Stimulated activated CD8-positive, alpha-beta memory T cell treated with anti-CD3 and anti-CD28 coated beads, Interleukin-2, amount 100 ng/mL, for 1 hour (primary cell): ENCODE measurements at places on chromosomes 2 and 18.

DNA sequence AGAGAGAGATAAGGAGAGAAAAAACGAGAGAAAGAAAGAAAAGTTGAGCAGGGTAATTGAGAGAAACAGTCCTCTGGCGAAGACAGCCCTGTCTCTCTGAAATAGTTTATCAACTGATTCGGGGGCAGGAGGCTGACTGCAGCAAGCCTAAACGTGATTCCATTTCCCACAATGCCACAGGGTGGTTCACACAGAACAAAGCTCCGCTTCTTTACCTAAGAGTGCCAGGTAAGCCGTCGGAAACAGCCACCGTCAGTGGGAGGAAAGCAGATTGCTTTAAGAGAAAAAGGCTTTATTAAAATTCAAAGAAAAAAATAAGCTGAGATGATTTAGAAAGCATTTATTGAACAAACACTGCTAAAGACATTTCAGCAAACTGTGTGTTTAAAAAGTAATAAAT is 271.4 kb upstream of the POU3F3 start:
- DNase-seq = no peak

DNA sequence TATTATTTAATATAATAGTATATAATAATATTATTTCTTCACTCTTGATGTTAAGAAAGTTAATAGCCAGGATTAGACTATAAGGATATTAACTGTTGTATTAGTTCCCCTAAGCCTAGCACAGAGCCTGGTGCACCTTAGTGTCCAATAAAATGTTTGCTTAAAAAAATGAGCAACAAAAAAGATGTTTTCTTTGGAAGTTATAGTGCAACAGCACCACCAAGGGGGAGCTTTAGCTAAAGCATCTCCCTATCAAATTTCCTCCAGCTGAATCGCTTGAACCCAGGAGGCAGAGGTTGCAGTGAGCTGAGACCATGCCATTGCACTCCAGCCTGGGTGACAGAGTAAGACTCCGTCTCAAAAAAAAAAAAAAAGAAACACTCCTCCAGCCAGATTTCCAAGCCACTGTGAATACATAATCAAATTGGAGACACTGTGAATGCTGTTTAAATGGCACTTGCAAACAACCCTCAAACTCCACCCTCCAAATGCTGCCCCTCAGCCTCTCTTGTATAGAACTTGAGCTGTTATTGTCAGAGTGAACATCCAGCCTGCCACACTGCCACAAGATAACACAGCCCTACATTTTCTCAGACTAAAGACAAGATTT is 221.9 kb downstream of the DYM start:
- no peak for DNase-seq

- DNase-seq = no peak
Measured at GRCh38 chr2:16105669-16106281, 165.4 kb downstream of the MYCN start.

DNA sequence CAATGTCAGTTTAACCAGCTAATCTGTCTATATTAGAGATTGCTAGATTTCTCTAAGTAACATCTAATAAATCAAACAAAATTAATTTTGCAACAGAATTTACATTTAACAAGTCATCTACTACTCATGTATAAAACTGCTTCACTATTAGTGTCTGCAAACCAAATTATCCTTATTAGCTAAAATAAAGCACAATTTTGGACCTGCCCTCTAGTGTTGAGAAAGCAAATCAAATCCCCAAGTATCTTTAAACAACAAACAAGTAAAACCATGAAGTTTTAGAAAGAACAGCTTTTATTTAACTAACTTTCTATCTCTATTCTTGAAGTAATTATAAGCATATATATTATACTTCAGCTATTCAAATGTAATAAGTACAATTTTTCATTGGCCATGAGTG is 113.1 kb upstream of the SP3 start:
- no peak for DNase-seq

DNA sequence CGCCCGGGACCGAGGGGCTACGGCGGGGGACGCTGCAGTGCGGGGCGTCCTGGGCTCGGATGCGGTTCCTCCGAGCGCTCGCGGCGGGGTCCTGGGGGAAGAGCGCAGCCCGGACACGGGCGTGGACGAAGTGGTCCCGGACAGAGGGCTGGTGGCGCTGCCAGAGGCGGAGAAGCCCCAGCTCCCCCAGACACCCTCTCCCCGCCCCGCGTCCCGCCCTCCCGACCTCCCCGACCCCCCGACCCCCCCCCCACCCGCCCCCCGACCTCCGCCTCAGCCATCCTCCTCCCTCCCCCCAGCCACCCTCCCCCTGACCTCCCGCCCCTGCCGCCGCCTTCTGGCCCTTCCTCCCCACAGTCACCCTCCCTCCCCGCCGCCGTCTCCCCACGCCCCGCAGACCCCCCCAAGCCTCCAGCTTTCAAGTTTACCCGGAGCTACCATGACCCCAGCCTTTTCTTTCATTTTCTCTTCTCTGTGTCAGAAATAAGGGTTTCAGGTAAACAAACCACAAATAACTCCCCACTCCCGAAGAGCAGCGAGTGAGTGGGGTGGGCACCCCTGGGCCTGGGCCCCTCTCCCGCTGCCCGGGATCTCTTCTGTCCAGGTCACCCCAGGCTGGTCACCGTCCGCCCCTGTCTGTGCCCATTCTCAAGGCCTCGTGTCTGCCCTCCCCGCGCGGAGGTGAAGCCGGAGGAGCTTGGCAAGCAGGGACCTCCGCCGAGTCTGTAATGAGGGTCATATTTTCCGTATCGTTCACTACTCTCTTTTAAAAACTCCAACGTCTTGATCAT is 5.1 kb downstream of the NFATC1 start:
- DNase-seq = no peak

DNA sequence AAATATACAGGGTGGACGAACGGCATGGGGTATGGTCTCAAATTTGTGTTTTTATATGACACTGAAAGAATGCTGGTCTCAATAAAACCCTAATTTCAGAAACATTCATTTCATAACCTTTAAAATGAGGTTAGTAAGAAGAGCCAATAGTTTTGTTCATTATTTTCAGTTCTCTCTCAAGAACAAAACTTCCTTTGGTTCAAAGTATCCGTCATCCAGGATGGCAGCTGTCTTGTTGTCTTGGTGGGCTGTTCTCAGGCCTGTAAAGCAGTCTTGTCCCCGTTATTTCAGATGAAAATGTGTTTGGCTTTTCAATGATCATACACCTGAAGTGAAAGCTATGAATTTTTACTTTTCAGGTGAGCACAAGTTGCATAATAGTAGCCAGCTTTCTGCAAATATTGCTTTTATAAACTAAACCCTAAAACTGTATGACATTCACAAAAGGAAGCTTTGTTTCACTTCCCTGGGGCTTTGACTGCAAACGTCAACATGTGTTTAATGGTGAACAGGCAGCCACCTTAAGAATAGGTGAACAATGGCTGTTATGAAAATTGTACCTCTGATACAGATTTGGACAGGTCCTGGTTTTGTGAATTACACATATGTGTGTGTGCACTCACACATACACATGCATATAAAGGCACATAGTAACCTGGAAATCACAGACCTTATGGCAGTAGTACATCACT is 2.6 kb downstream of the IL18RAP start:
- DNase-seq = no peak

- DNase-seq = no peak
Measured at GRCh38 chr2:187261705-187262104, 186.3 kb downstream of the CALCRL start.

GRCh38 chr2:42706836-42707235 is 57.1 kb downstream of the OXER1 start:
- no peak for DNase-seq

- DNase-seq = no peak
Measured at GRCh38 chr2:133608291-133608690, 40.0 kb upstream of the NCKAP5 start.

DNA sequence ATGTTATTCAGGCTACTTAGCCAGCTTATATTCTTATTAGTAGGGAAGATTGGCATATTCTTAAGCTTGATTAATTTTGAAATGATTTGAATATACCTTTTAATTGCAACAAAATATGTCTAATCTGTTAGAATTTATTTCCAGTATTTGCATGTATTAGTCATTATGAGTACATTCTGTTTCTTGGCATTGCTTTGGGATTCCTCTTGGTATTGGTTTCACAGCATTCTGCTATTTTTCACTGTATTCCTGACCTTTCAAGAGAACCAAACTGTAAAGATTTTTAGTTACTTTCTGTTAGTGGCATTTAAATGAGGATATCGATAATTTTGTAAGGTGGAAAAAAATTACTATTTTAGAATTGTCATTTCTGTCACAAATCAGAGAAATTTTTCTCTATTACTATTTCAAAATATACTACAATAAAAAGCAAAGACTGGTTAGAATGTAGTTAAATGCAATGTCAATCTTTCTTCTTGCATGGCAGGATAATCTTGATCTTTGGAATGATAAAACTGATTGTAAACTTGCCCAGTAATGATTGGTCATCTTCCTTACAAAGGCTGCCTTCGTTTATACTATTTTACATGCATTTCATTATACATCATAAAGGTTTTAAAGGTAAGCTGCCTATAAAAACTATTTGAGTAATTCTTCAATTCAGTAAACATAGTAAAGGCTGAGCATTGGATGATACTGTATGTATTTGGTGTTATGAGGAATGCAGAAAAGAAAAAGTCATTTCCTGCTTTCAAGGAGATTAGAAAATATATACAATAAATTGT is 86.1 kb downstream of the SLC4A10 start:
- DNase-seq = no peak

GRCh38 chr18:27652480-27653121 is 467.5 kb upstream of the CHST9 start:
- no peak for DNase-seq

GRCh38 chr2:83967854-83968253 is 491.2 kb downstream of the SUCLG1 start:
- DNase-seq = no peak

- no peak for DNase-seq
Measured at GRCh38 chr18:61865466-61866175, 27.2 kb downstream of the RNF152 start.

GRCh38 chr2:232275670-232276069 is 102.9 kb upstream of the ALPP start:
- no peak for DNase-seq

- DNase-seq = no peak
Measured at GRCh38 chr2:38856165-38856564, 19.6 kb downstream of the DHX57 start.

DNA sequence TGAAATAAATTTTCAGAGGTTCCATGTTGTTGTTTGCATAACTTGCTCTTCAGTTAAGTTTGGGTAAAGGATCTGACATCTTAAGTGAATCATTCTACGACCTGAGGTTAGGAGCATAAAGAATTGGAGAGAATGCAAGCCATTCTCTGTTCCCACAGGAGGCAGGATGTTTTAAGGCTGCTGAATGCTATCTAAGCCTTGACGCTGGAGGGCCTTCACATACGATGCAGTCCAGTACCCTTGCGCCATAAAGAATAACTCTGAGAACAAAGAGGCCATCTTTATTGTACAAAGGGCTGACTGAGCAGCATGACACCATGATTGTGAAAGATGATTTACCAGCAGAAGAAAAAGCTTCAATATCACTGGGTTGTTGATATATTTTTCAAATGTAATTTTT is 198.4 kb downstream of the NYAP2 start:
- no peak for DNase-seq

- DNase-seq = no peak
Measured at GRCh38 chr2:177683661-177684069, 291.1 kb downstream of the AGPS start.

GRCh38 chr18:32427084-32427900 is 43.4 kb downstream of the GAREM1 start:
- DNase-seq = no peak

DNA sequence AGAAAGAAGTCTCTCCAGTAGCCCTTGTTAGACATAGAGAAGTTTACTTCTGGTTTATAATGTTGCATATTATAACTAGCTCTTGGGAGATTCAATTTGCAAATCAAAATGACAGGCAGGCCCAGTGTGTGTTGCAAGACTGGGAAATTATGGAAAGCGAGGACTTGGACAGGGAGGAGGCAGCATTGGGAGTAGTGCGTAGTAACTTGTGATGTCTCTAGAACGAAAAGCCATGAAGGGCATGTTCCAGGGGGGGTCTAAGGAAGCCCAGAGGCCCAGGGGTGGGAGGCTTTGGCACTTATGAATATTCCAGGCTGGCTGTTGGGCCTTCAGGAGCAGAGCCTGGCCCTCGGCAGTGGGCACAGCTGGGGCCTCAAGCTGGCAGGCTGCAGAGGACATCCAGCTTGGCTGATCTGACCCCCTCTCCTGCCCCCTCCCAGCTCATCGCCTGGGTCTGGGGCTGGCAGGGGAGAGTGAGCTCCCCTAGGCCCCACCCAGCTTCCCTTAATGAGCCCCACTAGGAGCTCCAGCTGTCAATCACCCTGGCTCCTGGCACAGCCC is 55.3 kb upstream of the TCF7L1 start:
- no peak for DNase-seq

DNA sequence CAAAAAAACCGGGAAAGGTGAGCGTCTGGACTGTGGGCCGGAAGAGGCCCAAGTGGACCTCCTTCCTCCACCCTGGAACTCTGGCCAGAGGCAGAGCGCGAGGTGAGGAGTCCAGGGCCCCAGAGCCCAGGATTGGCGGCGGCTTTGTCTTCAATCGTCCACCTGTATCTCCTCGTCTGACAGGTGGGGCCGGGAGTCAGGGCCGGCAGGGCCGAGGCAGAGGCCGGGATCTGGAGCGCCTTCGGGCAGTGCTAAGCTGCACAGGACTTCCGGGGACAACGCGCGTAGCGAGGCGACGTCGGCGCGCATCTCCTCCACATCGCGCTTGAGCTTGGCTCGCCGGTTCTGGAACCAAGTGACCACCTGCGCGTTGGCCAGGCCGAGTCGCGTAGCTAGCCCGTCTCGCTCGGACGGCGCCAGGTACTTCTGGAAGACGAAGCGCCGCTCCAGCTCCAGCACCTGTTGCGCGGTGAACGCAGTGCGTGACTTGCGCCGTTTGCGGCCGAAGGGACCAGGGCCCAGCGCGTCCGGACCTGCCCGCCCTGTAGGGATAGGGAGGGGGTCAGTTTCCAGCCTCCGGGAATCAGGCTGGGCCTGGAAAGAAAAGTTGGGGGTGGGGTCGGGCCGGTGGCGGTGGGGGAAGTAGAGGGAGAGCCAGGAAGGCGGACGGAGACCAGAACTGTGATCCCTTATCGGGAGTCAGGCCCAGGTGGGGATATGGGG is 1.5 kb downstream of the LBX2 start:
- DNase-seq = no peak

DNA sequence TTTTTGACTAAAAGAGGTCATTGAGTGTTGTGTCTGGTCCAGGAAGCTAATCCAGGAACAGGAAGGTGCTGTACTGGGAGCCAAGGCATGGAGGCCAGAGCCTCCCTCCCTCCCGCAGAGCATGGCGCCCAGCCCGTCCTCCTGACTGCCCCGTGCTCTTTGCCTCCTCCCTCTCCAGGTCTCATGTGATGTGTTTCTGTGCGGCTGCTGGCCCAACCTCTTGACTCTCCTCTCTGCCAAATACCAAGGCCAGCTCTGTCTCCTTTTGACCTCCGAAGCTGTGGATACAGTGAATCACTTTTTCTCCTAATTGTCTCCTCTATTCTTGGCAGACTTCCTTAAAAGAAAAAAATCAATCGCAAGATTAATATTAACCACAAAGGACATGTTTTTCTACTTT is 284.1 kb downstream of the PHLPP1 start:
- no peak for DNase-seq

DNA sequence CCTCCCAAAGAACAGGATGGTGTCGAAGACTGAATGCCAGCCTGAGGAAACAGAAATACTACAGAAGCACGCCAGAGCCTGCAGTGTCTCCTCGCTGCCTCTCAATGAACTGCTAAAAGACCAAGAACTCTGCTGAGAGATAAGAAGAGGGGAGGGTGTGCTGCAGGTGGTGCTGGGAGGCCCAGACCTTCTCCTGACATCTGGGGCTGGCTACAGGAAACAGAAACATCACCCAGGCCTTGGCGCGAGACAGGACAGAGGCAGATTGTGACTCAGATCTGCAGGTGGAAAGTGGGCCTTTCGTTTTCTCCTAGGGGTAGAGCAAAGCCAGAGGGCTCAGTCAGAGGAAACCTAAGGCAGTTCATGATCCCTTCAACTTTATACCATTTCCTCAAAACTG is 250.3 kb upstream of the TCF4 start:
- DNase-seq = no peak
